ENCODE measurements at places on chromosomes 5 and 9. TPM values are rescaled to one million over a fixed set of nuclear protein-coding genes. Genes with fewer than 3 reads are reported as not detected.

DNA sequence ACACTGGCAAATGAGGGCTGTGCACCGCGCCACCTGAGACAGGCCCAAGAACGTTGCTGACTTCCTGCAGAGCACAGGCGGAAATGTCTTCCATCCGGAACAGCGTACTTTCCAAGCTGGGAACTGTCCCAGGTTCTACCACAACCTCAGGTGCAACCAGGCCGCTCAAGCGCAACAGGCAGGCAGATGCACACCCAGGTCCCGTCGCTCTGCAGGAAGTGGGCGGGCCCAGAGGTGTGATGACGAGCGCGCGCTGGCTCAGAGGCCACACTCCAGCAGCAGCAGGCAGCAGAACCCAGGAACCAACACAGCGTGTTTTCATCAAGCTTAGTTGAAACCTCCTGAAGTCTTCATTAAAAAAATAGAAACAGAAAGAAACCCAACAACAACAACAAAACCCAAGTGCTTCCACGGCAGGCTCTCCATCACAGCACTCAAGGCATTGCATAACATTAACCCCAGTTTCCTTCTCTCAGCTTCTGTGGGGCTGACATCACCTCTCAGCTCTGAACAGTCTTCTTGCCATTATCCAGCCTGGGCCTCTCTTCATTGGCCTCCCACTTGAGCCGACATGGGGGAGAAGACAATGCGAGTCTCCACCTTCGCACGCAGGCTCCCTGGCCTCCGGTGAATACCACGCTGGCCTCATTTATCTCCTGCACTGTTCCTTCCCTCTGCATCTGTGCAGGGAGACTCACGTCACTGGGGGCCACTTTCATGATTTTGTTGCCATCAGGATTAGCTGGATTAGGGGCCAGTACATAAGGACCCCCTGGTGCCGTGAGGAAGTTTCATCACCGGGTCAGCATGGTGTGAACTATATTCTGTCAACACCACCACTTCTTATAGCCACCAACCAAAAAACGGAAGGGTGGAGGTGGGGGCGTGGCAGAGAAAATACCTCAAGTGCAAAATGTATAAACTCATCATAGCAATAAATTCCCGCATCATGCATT lies 22.1 kb downstream of the PTCH1 start:
- DNase-seq: peak; percentile 47

- DNase-seq: no peak
Measured at GRCh38 chr5:13566871-13567339, 377.6 kb downstream of the DNAH5 start.

GRCh38 chr5:148776780-148777179 lies 49.6 kb upstream of the ADRB2 start:
- DNase-seq: no peak

DNA sequence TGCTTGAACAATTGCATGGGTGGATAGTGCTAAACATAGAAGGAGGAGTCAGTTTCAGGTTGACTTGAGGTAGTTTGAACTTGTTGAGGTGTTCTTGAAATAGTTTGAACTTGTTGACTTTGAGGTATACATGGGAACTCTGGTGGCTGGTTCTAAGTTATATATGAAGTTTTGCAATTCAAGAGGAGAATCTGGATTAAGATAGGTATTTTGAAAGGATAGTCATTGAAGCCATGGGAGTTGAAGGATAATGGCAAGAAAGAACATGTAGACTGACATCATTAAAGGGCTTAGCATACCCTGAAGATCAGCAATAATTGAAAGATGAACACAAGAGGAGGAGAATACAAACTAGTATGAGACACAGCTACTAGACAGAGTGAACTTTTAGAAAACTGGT lies 181.9 kb upstream of the MRPS30 start:
- DNase-seq: no peak

- DNase-seq: peak; percentile 61
Measured at GRCh38 chr9:137114613-137115393, at the start of gene DPP7. Gene DPP7 (minus strand): TSS chr9:137114733. CDS start chr9:137114713, 20 bp downstream.

- DNase-seq: no peak
Measured at GRCh38 chr9:134234001-134234660, 69.8 kb upstream of the RNU6ATAC start.

HAVCR1 gene
- total RNA-seq: 0.04 TPM

SH3TC2 gene
- total RNA-seq: 2.3 TPM

LHX3 gene
- total RNA-seq: not detected

C5 gene
- 9.3 TPM for total RNA-seq

BAAT gene
- 0.66 TPM for total RNA-seq

- DNase-seq: peak; percentile 92
Measured at GRCh38 chr9:88388203-88388885, at the start of gene SPIN1. Gene SPIN1 (plus strand): TSS chr9:88388444. CDS start chr9:88426540, 38,096 bp downstream.

DNA sequence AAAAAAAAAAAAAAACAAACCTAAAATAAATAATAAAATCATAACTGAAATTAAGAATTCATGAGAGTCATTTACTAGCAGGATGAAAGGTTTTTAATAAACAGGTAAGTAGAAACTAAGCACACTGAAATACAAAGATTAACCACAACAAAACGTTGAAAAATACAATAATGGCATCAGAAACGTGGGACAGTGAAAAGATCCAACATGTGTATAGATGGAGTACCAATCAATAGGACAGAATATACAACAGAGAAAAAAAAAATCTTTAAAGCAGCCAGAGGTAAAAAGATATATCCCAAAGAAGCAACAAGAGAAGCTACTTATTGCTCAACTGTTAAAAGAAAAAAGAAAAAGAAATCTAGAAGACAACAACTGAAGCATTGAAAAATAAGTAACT lies 75.2 kb downstream of the RICTOR start:
- no peak for DNase-seq

- no peak for DNase-seq
Measured at GRCh38 chr9:27195191-27195590, 86.2 kb downstream of the TEK start.

DNA sequence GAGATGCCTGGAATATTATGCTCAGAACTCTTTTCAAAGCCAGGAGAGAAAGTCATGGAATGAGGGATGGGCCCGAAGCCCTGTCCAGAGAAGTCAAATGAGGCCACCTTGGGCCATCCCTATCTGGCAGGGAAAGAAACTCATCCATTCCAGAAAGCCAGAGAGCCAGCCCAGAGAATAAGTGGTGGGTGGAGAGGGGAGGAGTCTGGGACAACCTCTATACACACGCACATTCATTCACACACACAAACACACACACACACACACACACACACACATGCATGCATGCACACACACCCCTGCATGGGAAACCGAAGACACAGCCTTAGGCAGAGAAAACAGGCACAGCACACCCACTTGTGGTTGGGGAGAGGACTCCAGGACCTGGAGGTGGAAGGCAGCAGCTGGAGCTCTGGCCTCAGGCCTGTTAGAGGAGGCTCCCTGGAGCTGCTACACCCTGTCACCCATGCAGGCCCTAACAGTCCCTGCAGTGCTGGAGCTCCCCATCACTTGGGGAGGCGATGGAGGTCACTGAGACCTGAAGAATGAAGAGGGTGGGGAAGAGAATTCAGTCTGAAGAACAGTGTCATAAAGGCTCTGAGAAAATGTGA lies 38.0 kb downstream of the TGFBI start:
- peak; percentile 95 for DNase-seq

GRCh38 chr9:88759364-88759763 lies 224.4 kb downstream of the NXNL2 start:
- no peak for DNase-seq

DNA sequence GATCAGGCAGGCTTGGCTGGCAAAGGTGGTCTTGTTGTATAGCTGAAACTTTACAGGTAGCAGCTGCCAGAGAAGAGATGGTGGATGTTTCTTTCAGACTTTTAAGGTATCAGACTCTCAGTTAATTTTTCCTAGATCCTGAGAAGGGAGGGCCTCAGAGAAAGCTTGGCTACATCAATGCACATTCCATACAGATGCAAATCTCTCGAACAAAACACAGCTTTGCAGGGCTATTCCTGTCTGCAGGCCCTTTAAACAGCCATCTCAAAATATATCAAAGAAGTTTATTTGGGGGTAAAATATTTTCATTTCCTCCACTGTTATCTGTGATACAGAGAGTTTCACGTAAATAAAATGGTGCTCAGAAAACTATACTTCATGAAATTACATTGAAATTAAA lies 1584.4 kb downstream of the EFNA5 start:
- DNase-seq: no peak

DNA sequence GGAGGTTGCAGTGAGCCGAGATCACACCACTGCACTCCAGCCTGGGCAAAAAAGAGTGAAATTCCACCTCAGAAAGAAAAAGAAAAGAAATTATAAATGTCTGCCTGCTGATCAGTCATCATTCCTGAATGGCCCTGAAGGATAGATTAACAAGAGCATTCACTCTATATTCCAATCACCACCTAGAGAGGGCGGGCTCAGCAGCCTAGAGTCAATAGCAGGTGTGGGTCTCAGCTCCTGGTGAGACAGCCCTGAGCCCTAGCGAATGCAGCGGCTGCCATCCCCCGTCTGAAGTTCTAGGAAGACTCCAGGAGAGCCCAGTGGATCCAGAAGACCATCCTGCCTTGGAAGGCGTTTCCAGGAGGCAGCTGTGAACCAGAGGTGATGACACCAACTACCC lies 12.0 kb downstream of the FBP1 start:
- no peak for DNase-seq

DNA sequence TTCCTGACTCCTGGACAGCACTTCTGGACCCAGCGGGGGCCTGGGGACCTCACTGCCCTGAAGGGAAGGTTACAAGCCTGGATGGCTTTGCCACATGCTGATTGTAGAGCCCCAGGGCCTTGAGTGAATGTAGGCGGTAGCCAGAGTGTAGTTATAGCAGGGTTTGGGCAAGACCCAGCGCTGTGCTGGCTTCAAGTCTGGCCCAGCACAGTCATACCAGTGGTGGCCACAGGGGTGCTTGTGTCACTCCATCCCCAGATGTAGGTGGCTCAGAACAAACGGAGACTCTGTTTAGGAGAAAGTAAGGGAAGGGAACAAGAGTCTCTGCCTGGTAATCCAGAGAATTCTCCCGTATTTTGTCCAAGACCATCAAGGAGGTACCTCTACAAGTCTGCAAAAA lies 84.6 kb downstream of the STARD4 start:
- no peak for DNase-seq

Measured in muscle of leg (tissue), 16 donors.